ENCODE measurements at places on chromosomes 1 and 21.

- no peak for DNase-seq
These were observed 4.6 kb downstream of the TMOD4 start for GRCh38 chr1:151171190-151171589.

DNA sequence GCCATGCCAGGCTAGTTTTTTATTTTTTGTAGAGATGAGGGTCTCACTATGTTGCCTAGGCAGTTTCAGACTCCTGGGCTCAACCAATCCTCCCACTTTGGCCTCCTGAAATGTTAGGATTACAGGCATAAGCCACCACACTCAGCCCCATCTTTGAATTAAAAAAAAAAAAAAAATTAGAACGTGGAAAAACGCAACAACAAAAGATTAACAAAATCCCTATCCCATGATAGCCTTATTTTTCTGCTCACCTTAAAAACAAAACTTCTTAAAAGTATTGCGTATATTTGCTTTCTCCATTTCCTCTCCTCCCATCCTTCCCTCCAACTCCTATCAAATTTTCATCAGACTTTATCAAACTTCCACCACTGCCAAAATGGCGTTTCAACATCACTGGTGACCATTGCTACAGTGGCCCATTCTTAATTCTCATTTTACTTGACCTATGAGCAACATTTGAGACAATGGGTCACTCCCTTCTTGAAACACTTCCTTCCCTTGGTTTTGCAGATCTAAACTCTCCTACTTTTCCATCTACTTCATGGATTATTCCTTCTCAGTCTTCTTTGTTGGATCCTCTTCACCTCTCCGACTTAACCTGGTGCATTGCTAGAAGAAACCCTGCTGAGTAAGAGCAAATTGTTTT, 579 bp upstream of the ZNF684 start:
- DNase-seq: no peak

DNA sequence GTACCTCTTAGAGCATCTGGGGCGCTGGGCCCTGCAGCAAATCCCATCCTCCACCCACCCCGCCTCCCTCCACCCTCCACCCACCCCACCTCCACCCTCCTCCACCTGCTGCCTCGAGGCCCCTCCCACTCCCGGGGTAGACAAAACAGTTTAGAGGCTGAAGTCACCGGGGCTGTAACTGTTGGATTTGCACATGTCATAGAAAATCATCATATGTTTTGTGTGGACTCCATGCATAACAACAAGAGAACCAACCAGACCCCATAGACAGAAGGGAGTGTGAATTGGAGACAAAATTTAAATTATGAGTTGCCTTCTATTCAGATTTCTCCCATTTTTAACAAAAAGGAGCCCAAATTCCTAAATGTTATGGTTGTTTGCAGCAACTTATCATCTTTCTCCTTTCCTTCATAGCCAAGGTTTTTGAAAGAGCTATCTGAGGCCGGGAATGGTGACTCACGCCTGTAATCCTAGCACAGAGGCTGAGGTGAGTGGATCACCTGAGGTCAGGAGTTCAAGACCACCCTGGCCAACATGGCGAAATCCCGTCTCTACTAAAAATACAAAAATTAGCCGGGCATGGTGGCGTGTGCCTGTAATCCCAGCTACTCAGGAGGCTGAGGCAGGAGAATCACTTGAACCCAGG, 28.2 kb upstream of the LGALS8 start:
- no peak for DNase-seq

DNA sequence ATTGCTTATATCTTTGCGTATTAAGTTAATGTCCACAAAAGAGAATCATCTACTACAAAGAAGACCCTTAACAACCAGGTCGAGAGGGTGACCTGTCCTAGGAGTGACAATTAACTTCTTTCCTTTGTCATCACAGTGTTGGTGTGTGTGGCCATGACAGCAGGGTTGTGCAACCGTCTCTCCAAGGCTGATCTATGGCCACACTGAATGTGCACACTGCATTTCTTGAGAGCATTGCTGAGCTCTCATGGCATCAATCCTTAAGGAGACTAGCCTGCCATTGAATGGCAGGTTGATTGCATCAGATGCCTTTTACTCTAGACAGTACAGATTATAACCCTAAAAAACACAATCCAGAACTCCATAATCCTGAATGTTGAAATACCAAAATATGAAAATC, 86.5 kb upstream of the OLFM3 start:
- no peak for DNase-seq

GRCh38 chr1:179205284-179205683, 24.2 kb downstream of the ABL2 start:
- DNase-seq: no peak

DNA sequence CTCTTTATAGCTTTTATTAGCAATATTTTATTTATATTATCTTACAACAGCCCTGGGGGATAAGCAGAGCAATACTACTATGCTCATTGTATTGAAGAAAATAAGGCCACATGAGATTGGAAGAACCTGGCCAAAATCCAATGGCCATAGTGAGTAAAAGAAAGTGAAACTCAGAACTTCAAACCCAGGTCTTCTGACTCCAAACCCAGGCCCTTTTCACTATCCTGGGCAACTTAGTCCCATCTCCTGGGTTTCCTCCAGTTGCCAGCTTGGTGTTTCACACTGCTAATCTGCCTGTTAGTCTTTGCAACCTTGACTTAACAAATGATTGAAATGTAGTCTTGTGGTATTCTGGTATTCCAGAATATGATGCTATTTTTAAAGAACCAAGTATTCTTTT, 22.4 kb upstream of the EXO1 start:
- no peak for DNase-seq

- no peak for DNase-seq
These were observed 43.1 kb downstream of the TP53BP2 start for GRCh38 chr1:223802602-223803001.

DNA sequence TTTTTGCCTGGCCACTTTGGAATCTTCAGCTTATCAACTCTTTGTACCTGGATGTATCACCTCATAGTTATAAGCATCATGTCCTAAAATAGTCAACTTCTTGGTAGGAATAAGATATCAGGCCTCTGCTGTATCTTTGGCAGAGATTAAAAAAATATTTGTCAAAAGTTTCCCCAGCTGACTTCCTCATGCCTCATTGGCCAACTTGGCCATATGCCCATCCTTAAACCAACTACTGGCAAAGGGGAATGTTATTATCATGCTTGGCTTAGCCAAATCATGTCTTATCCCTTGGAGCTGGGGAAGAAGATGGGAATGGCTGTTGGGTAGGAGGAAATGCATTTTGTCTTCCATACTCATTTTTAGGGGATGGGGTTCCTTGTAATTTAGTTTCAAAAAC, 23.4 kb downstream of the NFASC start:
- no peak for DNase-seq

- no peak for DNase-seq
These were observed 481.2 kb upstream of the NR5A2 start for GRCh38 chr1:199546323-199546722.

- DNase-seq: no peak
These were observed 122.3 kb upstream of the GRIK3 start for GRCh38 chr1:37156646-37157045.

- no peak for DNase-seq
These were observed 537.5 kb downstream of the LTN1 start for GRCh38 chr21:28455253-28455600.

GRCh38 chr1:230069796-230070195, 2.8 kb downstream of the GALNT2 start:
- DNase-seq: no peak

DNA sequence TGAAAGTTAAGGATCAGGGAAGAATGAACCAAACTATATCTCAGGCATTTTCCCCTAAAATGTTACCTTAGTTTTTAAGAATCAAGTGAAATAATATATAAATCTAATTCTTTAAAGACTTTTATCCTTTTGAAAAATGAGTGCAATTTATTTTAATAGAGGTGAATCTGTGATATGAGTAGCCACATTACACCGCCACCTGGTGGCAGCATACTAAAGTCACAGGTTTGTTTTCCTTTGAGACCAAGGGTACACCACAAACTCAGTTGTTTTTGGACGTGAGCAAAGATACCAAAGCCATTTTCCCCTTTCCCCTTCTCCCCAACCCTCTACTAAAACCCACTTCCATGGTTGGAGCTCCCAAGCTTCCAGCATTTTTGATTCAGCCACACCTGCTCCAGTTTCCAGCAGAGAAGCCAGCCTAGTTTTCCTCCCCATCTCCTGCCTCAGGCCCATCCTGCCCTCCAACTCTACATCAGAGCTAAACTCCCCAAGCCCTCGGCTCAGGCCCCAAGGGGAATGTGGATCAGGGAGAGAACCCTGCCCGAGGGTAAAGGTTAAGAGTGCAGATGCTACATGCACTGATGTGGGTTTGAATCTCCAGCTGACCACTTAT, 22.9 kb upstream of the LDLRAP1 start:
- DNase-seq: peak; percentile 70

DNA sequence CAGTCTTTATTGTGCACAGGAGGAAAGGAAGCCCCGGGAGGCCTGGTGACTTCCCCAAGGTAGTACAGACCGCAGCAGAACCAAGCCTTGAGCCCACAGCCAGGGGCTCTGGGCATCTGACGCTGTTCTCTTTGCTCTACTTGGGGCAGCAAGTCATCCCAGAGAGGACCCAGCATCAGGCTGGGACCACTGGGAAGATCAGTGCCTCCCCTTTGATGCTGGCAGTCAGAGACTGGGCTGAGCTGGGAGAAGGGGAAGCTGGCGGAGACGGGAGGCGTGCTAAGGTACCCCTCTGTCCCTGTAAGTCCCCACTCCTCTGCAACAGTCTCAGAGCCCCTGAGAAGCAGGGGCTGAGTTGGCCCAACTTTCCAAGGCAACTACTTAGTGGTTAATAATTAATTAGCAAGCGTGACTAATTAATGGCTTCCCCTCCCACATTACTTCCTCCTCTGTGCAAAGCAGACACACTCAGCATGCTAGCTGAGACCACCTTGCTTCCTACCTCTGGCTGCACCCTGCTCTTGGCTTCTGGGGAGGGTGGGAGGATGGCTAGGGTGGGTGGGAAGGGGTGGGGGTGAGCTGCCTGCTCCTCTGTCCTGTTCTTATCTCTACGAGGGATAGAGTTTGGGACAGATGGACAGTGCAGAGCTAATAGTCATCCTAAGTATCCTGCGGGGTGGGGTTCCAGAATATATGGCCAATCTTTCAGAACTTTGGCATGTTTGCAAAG, 1.3 kb downstream of the INAVA start:
- no peak for DNase-seq

GRCh38 chr1:199529324-199529723, 498.2 kb upstream of the NR5A2 start:
- DNase-seq: no peak

GRCh38 chr1:40789661-40790430, 6.3 kb downstream of the KCNQ4 start:
- DNase-seq: no peak

GRCh38 chr21:29649406-29649814, 290.4 kb downstream of the GRIK1 start:
- no peak for DNase-seq

GRCh38 chr1:118246646-118247045, 61.6 kb upstream of the SPAG17 start:
- DNase-seq: no peak

DNA sequence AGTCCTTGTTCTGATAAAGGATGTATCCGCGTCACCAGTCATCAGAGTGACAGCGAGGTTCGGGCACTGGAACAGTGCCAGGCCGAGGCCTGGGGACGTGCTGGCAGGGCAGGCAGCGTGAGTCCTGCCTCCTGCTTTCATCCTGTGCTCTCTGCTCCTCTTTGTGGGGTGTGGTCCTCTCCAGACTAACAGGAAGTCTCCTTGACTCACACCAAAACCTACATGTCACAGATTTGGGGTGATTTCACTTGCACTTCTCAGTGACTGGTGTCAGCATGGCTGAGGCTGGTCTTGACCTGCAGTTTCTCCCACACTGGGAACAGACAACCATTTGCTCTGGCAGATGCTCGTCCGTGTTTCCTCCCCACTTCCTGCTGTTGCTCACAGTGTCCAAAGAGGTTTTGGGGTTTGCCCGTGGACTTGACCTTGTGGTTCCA, 8.8 kb upstream of the NLRP3 start:
- DNase-seq: peak; percentile 86

- DNase-seq: no peak
These were observed 14.0 kb downstream of the AGRN start for GRCh38 chr1:1033731-1034438.

- no peak for DNase-seq
These were observed 182.9 kb downstream of the OMA1 start for GRCh38 chr1:58363585-58363984.

GRCh38 chr1:44013949-44014348, 17.3 kb downstream of the SLC6A9 start:
- no peak for DNase-seq

GRCh38 chr1:22828484-22829308, 118.1 kb downstream of the EPHB2 start:
- DNase-seq: no peak

- no peak for DNase-seq
These were observed 18.9 kb upstream of the FAM131C start for GRCh38 chr1:16092097-16092922.

- no peak for DNase-seq
These were observed 2.0 kb downstream of the USP33 start for GRCh38 chr1:77757603-77758002.

GRCh38 chr1:66137235-66137634, 344.5 kb downstream of the PDE4B start:
- no peak for DNase-seq

- peak; percentile 56 for DNase-seq
These were observed 6.3 kb downstream of the HAPLN2 start for GRCh38 chr1:156625436-156626078.

DNA sequence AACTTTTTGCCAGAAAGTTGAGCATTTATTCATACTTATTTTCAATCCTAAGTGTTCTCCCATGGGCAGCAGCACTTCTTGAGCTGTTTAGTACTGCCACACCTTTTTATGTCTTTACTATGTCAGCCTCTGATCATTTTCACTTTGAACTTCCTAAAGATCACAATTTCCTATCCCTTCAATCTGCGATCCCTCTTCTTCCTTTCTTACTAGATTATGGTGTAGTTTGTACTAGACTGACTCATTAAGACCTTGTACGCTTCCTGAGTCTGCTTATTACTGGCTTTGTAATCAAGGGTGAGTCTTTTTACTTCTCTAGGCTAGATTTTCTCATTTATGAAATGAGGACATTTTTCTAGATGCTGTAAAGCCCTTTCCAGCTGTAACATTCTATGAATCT, 55.1 kb downstream of the LRIG2 start:
- DNase-seq: no peak

DNA sequence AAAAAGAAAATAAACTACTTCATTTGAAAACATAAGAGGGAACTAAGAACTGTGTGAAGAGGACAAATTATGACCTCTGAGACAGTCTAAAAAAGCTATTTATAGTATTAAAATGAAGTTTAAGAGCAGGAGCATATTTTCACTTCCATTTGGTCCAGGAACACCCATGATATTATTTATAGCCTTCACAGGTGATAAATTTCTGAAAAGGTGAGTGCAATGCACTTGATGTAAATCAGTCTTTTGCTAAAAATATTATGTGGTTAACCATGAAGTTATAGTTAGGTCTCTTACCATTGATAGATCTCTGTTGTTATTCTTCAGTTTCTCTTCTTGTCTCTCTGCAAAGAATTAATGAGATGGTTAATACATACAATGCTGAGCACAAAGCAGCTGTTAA, 14.7 kb downstream of the TMCO1 start:
- no peak for DNase-seq
